Type B pancreatic cell (in vitro differentiated cells): ENCODE measurements at places on chromosomes 13 and 19. TPM values are rescaled to one million over a fixed set of nuclear protein-coding genes. Genes with fewer than 3 reads are reported as not detected.
A peak's percentile ranks its signal among the peaks of the same experiment; 100 is the strongest.

DNA sequence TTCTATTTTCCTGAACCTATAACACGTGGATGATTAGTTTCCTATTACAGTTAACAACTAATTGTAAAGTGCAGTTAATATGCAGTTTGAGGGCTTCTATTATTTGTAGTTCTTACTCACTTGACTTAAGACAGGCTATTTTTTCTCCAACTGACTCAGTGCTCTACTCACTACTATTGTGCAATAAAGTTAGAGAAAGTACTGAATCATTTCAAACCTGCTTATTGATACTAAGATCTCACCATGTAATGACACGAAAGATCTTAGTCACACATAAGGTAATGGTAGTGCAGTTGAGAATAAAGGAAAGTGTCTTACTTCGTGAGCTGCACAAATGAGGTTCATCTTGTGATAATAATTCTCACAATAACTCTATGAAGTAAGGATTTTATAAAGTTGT is 22.8 kb upstream of the ITM2B start:
- H3K27me3 ChIP-seq = no peaks in the 10 kb centered on the region
- H3K27ac ChIP-seq = no peak overlapping the region
- H3K36me3 ChIP-seq = no peaks in the 10 kb centered on the region

- no peaks in the 10 kb centered on the region for H3K36me3 ChIP-seq
- no peak overlapping the region for H3K27ac ChIP-seq
- no peaks in the 10 kb centered on the region for H3K4me1 ChIP-seq
- H3K4me3 ChIP-seq = no peak overlapping the region
Observed at GRCh38 chr13:106899442-106899841, 331.5 kb upstream of the ARGLU1 start.

Gene PTGIR
- 0.46 TPM in 1 of 2 replicates, not detected in the other for total RNA-seq

Gene LGALS14
- total RNA-seq = 0.48 TPM in 1 of 2 replicates, not detected in the other

Gene UBE2L5
- total RNA-seq = not detected in 2 replicates

- peak within 1 kb of the TSS; percentile 90 for H3K27ac ChIP-seq
- peaks cover 3% of the 10 kb centered on the region for H3K27me3 ChIP-seq
- H3K4me1 ChIP-seq = peaks cover 16% of the 10 kb centered on the region
- DNase-seq = peak; percentile 90
- peak within 1 kb of the TSS; percentile 100 for H3K4me3 ChIP-seq
Observed at GRCh38 chr13:78658630-78659449, at the start of gene OBI1. TSS of gene OBI1 (minus strand) at chr13:78659155. CDS start at chr13:78659120, 35 bp downstream.

Gene STAP2
- 42.5 and 96.9 TPM in 2 replicates for total RNA-seq

GRCh38 chr13:28618230-28618994 is 40.5 kb upstream of the POMP start:
- no peaks in the 10 kb centered on the region for H3K36me3 ChIP-seq
- H3K4me1 ChIP-seq = no peaks in the 10 kb centered on the region
- DNase-seq = no peak

Gene TEX101
- total RNA-seq = not detected in 2 replicates

- no peaks in the 10 kb centered on the region for H3K27me3 ChIP-seq
- no peak overlapping the region for H3K27ac ChIP-seq
- peak overlapping the region; percentile 68 for H3K4me3 ChIP-seq
- peaks cover 6% of the 10 kb centered on the region for H3K4me1 ChIP-seq
Observed at GRCh38 chr19:35739275-35740107, 2.8 kb downstream of the IGFLR1 start.

DNA sequence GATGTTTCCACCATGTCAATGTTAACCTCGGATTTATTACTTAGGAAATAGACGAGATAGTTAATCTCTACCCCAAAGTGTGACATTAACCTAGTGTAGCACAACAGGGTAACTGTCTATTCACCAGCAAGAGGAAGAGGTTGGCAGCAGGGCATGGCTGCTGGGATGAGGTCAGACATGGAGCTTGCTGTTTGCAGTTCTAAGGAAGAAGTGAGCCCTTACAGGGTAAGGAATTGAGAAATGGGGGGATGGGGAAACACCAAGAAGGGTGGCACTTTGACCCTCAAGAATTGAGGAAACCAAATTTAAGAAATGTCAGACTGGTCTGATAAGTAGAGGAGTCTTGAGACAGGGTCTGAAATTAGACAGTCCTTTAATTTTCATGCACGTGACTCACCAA is 62.4 kb downstream of the MBD3L2B start:
- no peak overlapping the region for H3K4me3 ChIP-seq
- no peaks in the 10 kb centered on the region for H3K27me3 ChIP-seq
- no peaks in the 10 kb centered on the region for H3K4me1 ChIP-seq
- H3K36me3 ChIP-seq = no peaks in the 10 kb centered on the region
- H3K27ac ChIP-seq = no peak overlapping the region
- DNase-seq = no peak

Gene NLRP4
- not detected in 2 replicates for total RNA-seq

- H3K4me3 ChIP-seq = no peak overlapping the region
- peaks cover 4% of the 10 kb centered on the region for H3K36me3 ChIP-seq
- peaks cover 32% of the 10 kb centered on the region for H3K4me1 ChIP-seq
- peaks cover 22% of the 10 kb centered on the region for H3K27me3 ChIP-seq
- DNase-seq = no peak
Observed at GRCh38 chr13:31207661-31208552, 8.1 kb downstream of the B3GLCT start.

Gene ZNF229
- 12.0 and 20.4 TPM in 2 replicates for total RNA-seq

DNA sequence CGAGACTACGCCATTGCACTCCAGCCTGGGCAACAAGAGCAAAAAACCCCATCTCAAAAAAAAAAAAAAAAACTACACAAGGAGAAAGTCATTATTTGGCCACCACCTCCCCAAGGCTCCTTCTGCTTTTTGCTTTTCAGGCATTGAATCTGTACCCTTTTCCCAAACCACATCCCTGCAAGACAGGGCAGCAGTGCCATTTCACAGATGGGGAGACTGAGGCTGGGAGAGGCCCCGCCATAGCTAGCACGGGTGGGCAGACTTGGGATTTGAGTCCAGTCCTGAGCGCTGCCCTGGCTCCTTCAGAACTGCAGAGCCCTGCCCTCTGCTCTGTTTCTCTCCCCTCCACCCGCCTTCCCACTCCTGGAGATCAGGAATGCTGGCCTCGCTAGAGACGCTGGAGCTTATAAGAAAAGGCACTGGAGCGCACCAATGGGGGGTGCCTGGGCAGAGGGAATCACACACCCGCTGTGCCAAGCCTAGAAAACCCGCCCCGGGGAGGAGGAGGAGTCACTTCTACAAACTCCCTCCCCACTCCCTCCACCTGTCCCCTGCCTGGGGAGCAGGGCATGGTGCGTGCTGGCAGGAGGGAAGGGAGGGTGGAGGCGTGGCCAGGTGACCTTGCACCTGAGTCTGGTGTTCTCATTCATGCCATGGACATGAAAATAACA is 17.6 kb downstream of the TJP3 start:
- DNase-seq = no peak
- H3K27me3 ChIP-seq = peaks cover 21% of the 10 kb centered on the region
- H3K27ac ChIP-seq = no peak overlapping the region
- no peaks in the 10 kb centered on the region for H3K36me3 ChIP-seq

- H3K36me3 ChIP-seq = peaks cover 67% of the 10 kb centered on the region
- H3K4me3 ChIP-seq = peak overlapping the region; percentile 97
- DNase-seq = no peak
- no peaks in the 10 kb centered on the region for H3K27me3 ChIP-seq
Observed at GRCh38 chr19:19900139-19900728, 512 bp upstream of the ZNF93 start.

Gene PRKCG
- total RNA-seq = 2.4 and 3.1 TPM in 2 replicates

- DNase-seq = no peak
- H3K27ac ChIP-seq = no peak overlapping the region
- H3K4me3 ChIP-seq = no peak overlapping the region
- no peaks in the 10 kb centered on the region for H3K36me3 ChIP-seq
- H3K27me3 ChIP-seq = peaks cover 4% of the 10 kb centered on the region
Observed at GRCh38 chr13:25978961-25979360, 72.9 kb downstream of the SHISA2 start.

- no peak overlapping the region for H3K27ac ChIP-seq
- peaks cover 12% of the 10 kb centered on the region for H3K4me1 ChIP-seq
- H3K36me3 ChIP-seq = no peaks in the 10 kb centered on the region
Observed at GRCh38 chr19:406135-406781, 2.7 kb downstream of the C2CD4C start.

GRCh38 chr19:33194886-33195644 is 935 bp downstream of the LRP3 start:
- no peaks in the 10 kb centered on the region for H3K4me1 ChIP-seq
- DNase-seq = peak; percentile 69
- peaks cover 28% of the 10 kb centered on the region for H3K27me3 ChIP-seq
- H3K27ac ChIP-seq = peak overlapping the region; percentile 75
- peak overlapping the region; percentile 89 for H3K4me3 ChIP-seq

- H3K27ac ChIP-seq = peak overlapping the region; percentile 70
- peak overlapping the region; percentile 7 for H3K4me3 ChIP-seq
- no peaks in the 10 kb centered on the region for H3K36me3 ChIP-seq
- no peak for DNase-seq
Observed at GRCh38 chr19:16614941-16615340, 13.1 kb downstream of the MED26 start.

DNA sequence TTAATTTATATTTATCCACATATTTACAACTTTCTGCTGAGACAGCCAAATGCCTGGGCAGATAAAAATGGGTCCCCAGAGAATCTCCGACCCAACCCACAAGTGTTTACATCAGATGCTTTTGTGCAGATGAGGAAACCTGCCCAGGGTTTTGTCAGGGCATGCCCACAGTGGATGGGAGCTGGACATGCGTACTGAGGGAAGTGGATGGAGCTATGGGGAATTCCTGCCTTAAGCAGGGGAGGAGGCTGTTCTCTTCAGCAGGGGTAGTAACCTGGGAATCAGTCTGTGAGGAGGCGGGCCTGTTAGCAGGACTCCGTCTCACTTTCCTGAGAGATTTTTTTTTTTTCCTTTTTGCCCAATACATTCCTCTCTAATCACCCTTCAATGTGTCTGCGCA is 122.9 kb downstream of the RFC3 start:
- H3K27ac ChIP-seq = peak overlapping the region; percentile 64
- peaks cover 13% of the 10 kb centered on the region for H3K4me1 ChIP-seq
- DNase-seq = no peak
- H3K36me3 ChIP-seq = peaks cover 3% of the 10 kb centered on the region
- H3K27me3 ChIP-seq = no peaks in the 10 kb centered on the region

- peaks cover 10% of the 10 kb centered on the region for H3K4me1 ChIP-seq
- no peak overlapping the region for H3K27ac ChIP-seq
Observed at GRCh38 chr13:110382229-110382628, 75.1 kb downstream of the COL4A2 start.

DNA sequence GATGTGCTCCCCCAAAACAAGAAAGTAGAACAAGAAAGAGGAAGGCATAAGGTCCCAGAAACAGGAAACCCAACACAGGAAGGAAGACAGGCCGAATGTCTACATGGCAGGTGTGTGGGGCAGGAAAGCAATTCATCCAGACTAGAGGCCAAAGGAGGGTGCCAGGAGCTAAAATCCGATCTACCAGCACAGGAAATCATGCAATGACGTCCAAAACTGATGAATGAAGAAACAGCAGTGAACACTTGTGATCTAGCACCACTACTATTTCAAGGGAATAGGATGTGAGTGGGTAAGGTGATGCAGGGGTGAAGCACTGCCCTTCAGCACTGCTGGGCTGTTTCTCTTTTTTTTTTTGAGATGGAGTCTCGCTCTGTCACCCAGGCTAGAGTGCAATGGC is 59.1 kb downstream of the DOCK9 start:
- no peaks in the 10 kb centered on the region for H3K27me3 ChIP-seq
- H3K36me3 ChIP-seq = peaks cover 18% of the 10 kb centered on the region
- peaks cover 9% of the 10 kb centered on the region for H3K4me1 ChIP-seq
- H3K4me3 ChIP-seq = no peak overlapping the region
- no peak overlapping the region for H3K27ac ChIP-seq

DNA sequence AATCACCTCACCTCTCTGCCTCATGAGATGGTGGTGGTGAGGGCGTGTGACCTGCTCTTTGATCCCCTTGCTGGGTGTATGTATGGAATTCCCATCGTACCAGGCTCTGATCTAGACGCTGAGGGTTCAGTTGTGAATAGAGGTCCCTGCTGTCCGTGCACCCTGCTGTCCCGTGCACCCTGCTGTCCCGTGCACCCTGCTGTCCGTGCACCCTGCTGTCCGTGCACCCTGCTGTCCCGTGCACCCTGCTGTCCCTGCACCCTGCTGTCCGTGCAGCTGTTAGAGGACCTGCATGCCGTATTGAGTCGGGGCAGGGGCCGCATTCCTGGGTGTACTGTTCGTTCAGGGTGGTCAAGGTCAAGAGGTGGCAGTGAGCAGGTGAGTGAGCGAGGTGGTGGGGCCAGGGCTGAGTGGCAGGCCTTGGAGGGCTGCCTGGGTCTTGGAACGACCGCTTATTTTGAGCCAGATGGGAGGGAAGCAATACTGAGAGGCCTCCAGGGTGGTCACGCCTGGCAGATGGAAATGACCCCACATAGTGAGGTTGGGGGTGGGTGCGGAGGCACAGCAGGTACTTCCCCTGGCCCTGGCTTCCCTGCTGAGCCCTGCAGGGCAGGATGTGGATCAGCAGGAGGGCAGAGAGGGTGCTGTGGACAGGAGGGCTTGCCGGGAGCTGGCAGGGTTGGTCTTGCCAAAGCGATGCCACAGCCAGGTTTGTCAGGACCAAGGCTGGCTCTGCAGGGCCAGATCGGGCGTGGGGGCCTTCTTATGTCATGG is 4.6 kb upstream of the EPN1 start:
- DNase-seq = peak; percentile 87
- H3K27ac ChIP-seq = no peak overlapping the region
- H3K36me3 ChIP-seq = peaks cover 1% of the 10 kb centered on the region
- no peaks in the 10 kb centered on the region for H3K27me3 ChIP-seq
- H3K4me1 ChIP-seq = peaks cover 5% of the 10 kb centered on the region
- no peak overlapping the region for H3K4me3 ChIP-seq

DNA sequence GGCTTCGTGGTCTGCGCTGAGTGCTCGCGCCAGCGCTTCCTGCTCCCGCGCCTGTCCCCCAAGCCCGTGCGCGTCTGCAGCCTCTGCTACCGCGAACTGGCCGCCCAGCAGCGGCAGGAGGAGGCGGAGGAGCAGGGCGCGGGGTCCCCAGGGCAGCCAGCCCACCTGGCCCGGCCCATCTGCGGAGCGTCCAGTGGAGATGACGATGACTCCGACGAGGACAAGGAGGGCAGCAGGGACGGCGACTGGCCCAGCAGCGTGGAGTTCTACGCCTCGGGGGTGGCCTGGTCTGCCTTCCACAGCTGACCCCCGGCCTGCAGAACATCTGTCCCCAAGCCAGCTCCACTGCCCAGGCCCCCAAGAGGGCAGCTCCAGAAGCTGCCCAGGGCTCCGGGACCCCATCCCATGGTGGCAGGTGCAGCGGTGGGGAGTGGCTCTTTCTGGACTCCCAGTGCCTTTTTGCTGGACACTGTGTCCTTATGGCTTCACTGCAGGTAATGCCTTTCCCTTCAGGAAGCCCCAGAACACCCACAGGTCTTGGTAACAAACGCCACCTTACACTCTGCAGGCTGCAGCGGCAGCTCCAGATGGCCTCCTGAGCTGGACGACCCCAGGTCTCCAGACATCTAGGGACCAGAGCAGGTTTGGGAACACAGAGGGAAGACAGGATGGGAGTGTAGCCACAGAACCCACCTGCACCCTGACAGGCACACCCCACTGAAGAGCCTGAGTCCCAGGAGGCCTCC is 9.3 kb downstream of the PLEKHF1 start:
- H3K27me3 ChIP-seq = no peaks in the 10 kb centered on the region
- H3K36me3 ChIP-seq = peaks cover 8% of the 10 kb centered on the region
- DNase-seq = no peak

GRCh38 chr19:6482343-6482686 is 728 bp upstream of the DENND1C start:
- no peaks in the 10 kb centered on the region for H3K4me1 ChIP-seq
- H3K36me3 ChIP-seq = no peaks in the 10 kb centered on the region
- no peak overlapping the region for H3K4me3 ChIP-seq
- H3K27ac ChIP-seq = no peak overlapping the region
- DNase-seq = no peak
- peaks cover 19% of the 10 kb centered on the region for H3K27me3 ChIP-seq

- no peaks in the 10 kb centered on the region for H3K36me3 ChIP-seq
- no peak overlapping the region for H3K4me3 ChIP-seq
- peaks cover 12% of the 10 kb centered on the region for H3K4me1 ChIP-seq
- H3K27me3 ChIP-seq = no peaks in the 10 kb centered on the region
- no peak for DNase-seq
Observed at GRCh38 chr13:76711550-76712182, 174.5 kb downstream of the KCTD12 start.
